ENCODE measurements at places on chromosomes 5 and 9.

DNA sequence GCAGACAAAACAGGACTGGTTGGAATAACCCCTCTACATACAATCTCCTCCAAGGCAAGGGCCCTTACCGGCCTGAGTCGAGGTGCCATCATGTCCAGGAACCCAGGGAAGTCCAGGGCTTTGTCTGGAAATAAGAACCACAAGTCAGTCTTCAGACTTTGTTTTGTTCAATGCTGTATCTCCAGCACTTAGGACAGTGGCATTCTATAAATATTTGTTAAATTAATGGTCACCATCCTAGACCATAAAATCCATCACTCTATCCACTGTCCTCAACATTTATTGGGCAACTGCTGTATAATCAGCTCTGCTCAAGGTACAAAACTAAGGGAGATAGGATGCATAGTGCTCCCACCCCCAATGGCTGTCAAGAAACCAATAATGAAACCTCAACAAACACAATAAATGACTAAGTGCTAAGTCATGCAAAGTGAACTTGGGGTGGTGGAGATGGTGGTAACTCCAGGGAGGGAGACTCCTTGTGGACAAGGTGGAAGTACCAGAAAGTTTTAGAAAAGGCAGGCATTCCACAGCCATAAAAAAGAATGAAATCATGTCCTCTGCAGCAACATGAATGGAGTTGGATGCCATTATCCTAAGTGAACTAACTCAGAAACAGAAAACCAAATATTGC is 5.0 kb downstream of the RELL2 start:
- no peak for DNase-seq

DNA sequence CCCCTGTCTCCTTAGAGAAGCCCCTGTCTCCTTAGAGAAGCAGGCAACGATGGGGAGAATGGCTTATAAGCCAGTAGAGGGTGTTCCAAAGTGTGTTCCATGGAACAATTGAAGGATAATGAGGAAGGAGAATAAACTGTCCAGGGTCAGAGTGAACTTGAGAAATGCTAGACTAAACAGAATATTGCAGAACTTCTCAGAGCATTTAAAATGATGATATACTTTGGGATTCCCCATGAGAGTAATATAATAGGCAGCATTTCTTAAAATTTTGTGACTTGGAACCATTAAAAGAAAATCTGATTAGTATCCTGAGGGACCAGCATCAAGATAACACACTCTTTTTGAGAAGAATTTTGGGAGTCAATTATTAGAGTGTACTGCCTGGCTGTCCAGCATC is 116.8 kb downstream of the PBX3 start:
- no peak for DNase-seq

- DNase-seq, result no peak
Observed at GRCh38 chr5:91106842-91107511, 276.1 kb downstream of the ARRDC3 start.

- DNase-seq, result no peak
Observed at GRCh38 chr9:85040821-85041465, 371.4 kb downstream of the NTRK2 start.

DNA sequence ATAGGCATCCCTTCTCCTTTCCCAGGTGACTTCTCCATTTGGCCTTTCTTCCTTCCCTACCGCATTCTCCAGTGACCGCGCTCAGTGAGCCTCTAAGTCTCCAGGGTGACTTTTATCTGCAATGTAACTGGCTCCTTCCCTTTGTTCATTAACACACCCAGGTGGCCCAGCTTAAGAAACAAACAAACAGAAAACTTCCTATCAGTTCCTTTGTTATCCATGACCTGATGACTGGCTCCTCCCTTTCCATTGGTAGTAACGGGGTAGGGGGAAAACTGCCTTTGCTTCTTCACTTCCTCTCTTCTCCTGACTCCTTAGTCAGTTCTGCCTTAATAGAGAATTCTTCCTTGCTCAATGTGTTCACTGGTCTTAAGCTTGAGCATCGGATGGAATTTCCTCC is 7.0 kb upstream of the SH3GL2 start:
- no peak for DNase-seq

DNA sequence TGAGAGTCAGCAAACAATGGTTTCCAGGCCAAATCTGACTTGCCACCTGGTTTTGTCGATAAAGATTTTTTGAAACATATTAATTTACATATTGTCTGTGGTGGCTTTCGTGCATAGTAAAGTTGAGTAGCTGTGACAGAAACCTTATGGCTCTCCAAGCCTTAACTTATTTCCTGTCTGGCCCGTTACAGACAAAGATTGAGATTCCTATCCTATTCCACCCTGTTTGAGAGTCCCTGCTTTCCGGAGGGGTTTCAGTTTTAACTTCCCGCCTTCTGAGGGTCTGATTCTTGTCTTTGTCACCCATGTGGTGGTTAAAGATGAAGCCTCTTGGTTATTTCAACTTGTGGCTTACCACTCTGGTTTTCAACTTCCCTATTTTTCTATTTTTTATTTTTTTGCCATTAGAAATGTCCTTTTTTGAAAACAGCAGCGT is 11.4 kb downstream of the OTULIN start:
- DNase-seq, result no peak

GRCh38 chr5:166582416-166582815 is 1709.0 kb upstream of the WWC1 start:
- DNase-seq, result no peak

DNA sequence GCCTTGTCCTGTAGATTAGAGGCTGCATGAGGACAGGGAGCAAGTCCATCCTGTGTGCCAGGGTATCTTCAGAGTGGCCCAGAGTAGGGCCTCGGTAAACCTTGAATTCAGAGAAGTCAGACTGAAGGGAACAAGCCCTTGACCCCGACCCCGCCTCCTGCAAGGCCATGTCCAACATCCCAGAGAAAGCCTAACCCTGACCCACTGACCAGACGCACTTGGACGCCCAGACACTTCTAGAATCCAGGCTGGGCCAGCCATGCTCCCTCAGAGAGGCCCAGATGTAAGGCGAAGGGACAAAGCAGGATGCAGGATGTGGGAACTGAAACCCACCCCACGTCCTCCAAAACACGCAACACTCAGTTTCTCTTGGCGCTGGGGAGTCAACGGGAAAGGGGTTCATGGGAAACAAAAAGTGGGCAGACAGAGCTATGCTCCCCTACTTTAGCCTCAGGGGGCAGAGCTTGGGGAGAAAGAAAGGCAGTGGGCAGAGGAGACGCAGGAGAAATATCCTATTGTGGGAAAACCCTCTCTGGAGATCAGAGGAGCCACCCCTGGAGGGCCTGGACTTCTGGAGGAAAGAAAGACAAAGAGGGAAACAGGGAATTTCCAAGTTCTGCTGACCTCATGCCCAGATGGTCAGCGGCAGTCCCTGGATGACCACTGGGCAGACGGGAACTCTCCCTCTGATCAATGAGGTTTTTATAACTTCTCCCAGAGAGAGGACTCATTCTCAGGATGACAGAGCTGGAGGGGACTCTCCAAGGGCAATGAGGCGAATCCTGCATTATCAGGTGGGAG is 13.0 kb downstream of the TNIP1 start:
- DNase-seq, result no peak

- peak; percentile 33 for DNase-seq
Observed at GRCh38 chr9:134738869-134739659, 97.5 kb downstream of the COL5A1 start.

DNA sequence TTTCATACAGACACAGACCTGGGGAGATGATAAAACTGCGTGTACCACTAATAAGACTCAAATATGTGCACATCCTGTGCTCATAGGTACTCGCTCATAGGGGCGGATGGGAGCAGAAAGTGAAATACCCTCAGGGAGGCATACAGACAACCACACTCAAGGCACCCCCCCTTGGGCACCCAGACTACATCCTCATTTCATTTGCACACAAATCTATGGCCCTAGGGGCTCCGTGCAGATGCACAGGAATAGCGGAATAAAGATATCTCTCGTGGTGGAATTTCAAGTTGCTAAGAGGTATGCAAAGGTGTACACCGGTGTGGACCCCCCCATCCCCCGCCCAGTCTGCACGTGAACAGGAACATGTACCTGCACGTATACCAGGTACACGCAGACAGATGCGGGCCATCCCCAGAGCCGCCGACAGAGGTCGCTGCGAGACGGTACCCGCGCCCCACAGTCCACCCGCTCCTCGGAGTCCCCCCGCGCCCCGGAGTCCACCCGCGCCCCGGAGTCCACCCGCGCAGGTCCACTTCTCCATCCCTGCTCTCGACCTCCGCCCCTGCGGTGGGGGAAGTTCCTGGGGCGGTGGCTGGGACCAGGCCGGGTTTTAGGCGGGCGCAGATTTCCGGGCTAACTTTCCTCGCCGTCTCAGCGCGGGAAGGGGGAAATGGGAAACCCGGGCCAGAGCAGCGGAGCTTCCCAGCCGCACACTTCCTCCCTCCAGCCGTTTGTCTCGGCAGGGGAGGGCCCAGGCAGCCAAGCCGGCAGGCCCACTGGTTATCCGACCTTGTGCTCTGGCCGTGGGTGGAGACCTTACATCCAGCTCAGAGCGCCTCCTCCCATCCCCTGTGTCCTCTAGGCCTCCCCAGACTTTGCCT is 1.0 kb upstream of the IL12B start:
- peak; percentile 81 for DNase-seq

DNA sequence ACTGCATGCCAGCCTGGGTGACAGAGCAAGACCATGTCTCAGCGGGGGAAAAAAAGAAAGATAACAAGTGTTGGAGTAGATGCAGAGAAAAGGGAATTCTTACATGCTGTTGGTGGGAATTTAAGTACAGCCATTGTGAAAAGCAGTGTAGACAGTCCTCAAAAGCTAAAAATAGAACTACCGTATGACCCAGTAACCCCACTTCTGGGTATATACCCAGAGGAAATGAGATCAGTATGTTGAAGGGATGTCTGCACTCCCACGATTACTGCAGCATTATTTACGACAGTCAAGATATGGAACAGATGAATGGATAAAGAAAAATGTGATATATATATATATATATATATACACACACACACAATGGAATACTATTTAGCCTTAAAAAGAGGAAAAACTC is 225.3 kb upstream of the SLC24A2 start:
- no peak for DNase-seq

GRCh38 chr9:123686131-123686828 is 243.6 kb downstream of the DENND1A start:
- DNase-seq, result no peak

DNA sequence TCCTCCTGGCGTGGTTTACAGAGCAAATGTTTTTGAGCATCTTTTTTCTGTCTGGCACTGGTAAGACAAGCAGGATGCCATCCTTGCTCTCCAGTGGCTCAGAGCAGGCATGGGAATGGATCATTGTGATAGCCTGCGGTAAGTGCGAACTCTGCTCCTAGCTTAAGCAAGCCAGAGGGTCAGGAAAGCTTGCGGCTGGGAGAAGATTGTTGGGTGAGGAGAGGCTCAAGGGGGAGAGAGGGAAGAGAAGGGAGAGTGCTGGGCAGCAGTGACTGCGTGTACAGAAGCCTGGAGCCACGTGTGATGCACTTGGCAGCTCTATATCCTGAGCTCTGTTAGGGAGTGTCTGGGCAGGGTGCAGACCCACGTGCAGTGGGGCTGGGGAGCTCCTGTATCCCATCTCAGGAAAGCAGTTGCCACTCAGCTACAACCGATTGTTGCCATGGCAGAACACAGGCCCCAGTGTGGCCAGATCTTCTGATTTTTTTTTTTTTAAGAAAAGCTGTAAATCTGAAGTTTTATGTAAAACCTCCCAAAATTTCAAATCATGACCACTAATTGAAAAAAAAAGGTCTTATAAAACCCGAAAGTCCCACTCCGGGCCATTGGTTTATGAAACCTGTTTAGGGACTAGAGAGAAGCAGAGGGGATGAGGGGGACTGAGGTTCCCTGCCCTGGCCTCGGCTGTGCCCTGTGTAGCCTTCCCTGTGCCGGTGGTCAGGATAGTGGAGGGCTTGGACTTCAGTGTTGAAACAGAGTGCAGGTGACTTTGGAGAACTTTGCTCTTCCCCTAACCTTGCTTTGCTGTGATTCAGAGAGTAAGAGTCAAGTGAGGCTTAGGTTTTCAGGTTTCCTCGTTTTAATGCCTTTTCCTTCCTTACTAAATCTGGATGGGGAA is 67.3 kb downstream of the ZNF618 start:
- no peak for DNase-seq

DNA sequence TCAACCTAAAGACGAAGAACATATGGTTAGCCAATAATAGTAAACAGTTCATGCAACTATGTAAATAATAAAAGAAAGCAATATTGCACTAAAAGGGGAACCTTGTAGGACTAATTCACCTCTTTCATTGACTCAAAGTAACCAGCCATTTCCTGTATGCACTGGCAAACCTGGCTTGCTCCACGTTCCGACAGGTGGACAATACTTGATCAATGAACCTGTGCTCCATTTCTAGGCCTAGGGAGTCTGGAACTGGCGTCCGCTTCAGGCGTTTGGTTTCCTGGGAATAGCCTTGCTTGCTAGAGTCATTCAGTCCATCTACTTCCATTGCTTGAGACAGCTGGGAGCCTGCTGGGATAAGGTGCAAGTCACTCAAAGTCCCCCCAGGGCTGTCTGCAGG is 41.6 kb downstream of the PTAR1 start:
- DNase-seq, result no peak

- DNase-seq, result no peak
Observed at GRCh38 chr5:92907938-92908606, 672.9 kb downstream of the NR2F1-AS1 start.

GRCh38 chr5:147836439-147836838 is 5.0 kb upstream of the SPINK1 start:
- no peak for DNase-seq

GRCh38 chr9:27227192-27227591 is 69.8 kb downstream of the EQTN start:
- DNase-seq, result no peak

- DNase-seq, result no peak
Observed at GRCh38 chr5:79962575-79963222, 28.4 kb downstream of the MTX3 start.

GRCh38 chr5:171697221-171698102 is 88.2 kb upstream of the SMIM23 start:
- no peak for DNase-seq

GRCh38 chr9:98080326-98080725 is 23.8 kb downstream of the NANS start:
- no peak for DNase-seq

DNA sequence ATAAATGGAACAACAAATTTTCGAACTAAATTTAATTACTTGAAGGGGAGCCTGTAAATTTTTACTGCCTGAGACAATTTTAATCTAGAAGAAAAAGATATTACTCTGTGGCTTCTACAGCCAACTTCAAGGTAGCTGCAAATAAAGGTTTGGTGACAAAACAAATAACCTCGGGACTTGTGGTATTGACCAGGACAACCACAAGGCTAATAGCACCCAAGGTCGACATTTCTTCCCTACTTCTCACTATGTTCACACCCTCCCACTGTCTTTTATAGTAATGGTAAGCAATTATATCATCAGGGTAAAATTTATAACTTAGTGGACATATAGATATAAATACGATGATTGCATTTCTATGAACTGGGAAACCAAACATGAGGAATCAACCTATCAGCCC is 67.9 kb upstream of the SPINK5 start:
- DNase-seq, result no peak

Measured in activated CD8-positive, alpha-beta T cell treated with anti-CD3 and anti-CD28 coated beads, Interleukin-2, amount 10 ng/mL, durations not matched to agents 7 days and 5 days (primary cell).